ENCODE measurements at places on chromosomes 2 and 18.

DNA sequence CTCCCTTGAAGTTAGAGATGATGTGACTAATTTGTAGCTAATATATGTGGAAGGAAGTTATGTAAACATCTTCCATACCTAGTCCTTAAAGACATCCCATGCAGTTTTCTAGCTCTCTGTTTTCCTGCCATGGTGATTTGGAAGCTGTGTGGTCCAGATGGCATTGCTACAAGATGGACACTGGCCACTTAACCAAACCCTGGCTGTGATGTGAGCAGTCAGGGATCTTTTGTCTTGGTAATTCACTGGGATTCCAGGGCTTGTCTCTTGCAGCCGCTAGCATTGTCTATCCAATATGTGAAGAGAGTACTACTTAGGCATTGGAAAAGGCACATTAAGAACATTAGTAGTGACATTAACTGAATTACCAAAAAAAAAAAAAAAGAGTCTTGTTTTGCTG, 139.9 kb upstream of the DOCK10 start:
- no peak for DNase-seq

- DNase-seq, result peak; percentile 65
These were observed 590 bp downstream of the EIF2B4 start for GRCh38 chr2:27369471-27370025.

DNA sequence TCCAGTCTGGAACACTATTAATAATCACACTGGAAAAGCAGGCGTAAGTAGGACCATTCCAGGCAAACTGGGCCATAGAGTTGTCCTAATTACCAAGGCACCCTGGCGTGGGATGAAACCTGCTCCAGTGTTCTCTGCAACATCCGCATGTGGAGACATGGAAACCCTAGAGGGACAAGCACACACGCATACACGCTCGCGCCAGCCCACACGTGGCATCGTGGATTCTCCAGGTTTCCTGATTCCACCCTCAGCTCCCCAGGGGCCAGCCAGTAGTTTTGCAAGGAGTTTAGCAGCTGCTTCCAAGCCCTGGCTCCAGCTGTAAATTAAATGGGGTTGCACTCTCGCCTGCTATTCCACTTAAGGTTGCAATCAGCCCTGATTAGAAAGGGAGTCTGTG, 127.7 kb downstream of the DYSF start:
- DNase-seq, result no peak

DNA sequence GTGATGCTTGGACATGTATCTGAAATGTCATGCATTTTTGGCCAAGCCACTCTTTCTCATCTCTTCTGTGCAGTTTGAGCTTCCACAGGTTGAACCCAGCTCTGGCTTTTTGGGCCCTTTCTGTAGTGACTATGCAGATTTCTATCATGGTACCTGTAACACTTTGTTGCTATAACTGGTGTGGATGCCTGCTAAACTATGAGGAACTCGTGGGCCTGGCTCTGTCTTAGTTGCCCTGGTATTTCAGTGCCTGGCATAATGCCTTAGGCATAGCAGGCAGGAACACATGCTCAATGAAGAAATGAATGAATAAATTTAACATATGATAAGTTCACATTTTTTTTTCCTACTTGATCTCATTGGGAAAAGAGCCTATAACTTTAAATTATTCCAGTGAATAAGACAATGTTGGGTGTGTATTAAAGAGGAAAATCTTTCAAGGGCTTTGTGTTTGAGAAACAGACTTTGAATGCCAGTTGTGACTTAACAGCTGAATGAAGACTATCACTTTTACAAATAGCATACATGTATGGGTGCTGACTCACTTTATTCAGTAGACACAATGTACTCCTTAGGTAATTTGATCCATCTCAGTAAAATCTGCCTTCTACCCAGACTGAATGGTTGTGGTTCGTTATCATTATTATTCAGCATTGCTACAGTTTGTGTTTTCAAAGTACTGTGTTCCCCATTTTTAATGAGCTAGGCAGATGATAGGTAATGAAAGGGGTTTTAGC, 86.4 kb upstream of the MAP4K3 start:
- no peak for DNase-seq

- DNase-seq, result peak; percentile 19
These were observed 166.2 kb downstream of the CDCA7 start for GRCh38 chr2:173520918-173521317.
